ENCODE measurements at places on chromosomes 2 and 18. TPM values are rescaled to one million over a fixed set of nuclear protein-coding genes. Genes with fewer than 3 reads are reported as not detected.

The DCAF17 gene
- total RNA-seq, result 18.4 TPM

The MYCN gene
- 0.65 TPM for total RNA-seq

The SERPINB4 gene
- total RNA-seq, result under 0.01 TPM

The SNED1 gene
- total RNA-seq, result 6.2 TPM

The OTOF gene
- 0.15 TPM for total RNA-seq

The FIGN gene
- total RNA-seq, result 1.1 TPM

The CCBE1 gene
- total RNA-seq, result 1.2 TPM

The MC5R gene
- not detected for total RNA-seq

The IWS1 gene
- 47.7 TPM for total RNA-seq

The C2orf72 gene
- total RNA-seq, result not detected

The TRIB2 gene
- total RNA-seq, result 12.7 TPM

The GPR45 gene
- not detected for total RNA-seq

The TUBA3D gene
- not detected for total RNA-seq

The SERPINB3 gene
- total RNA-seq, result not detected

The CYP20A1 gene
- 34.4 TPM for total RNA-seq

The RUFY4 gene
- total RNA-seq, result not detected

The VAMP8 gene
- 34.1 TPM for total RNA-seq

The CNTNAP5 gene
- not detected for total RNA-seq

The CIB4 gene
- total RNA-seq, result not detected

The ASB18 gene
- not detected for total RNA-seq

The REG1B gene
- not detected for total RNA-seq

The SLC14A1 gene
- total RNA-seq, result 1.5 TPM

The CREG2 gene
- total RNA-seq, result 0.97 TPM

The TTN gene
- 1.3 TPM for total RNA-seq

The MYO7B gene
- total RNA-seq, result 0.46 TPM

The TRAK2 gene
- total RNA-seq, result 28.7 TPM

The MYL12B gene
- 686 TPM for total RNA-seq

The SAG gene
- total RNA-seq, result under 0.01 TPM

The ANKRD23 gene
- total RNA-seq, result 0.65 TPM

The MALT1 gene
- 10.9 TPM for total RNA-seq

The SIX3 gene
- not detected for total RNA-seq

The CTNNA2 gene
- total RNA-seq, result under 0.01 TPM

The TFCP2L1 gene
- not detected for total RNA-seq

The TMEM17 gene
- 1.3 TPM for total RNA-seq

The TSPYL6 gene
- total RNA-seq, result not detected

The FN1 gene
- total RNA-seq, result 1,607 TPM

The RAX gene
- not detected for total RNA-seq

The OTX1 gene
- under 0.01 TPM for total RNA-seq

The MC4R gene
- total RNA-seq, result not detected

The UCN gene
- 0.46 TPM for total RNA-seq

The CNGA3 gene
- total RNA-seq, result not detected

The UGT1A4 gene
- not detected for total RNA-seq

Measured in epithelial cell of umbilical artery (primary cell).